ENCODE measurements at places on chromosomes 3 and 15.

DNA sequence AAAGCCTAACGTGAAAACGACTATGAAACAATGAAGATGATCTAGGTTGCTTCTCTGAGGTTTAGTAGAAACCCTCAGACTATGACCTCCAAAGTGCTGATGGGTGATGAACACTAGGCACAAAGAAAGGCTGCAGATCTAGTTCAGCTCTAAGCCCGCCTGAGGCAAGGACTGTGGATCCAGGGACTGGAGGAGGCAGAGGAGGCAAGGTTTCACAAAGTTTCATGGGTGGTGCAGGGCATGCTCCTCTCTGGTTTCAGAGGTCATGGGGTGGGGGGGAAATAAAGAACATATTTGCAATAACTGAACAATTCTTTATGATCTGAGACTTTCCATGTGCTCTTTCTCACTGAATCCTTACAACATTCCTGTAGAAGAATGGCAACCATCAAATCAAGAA is 679.2 kb downstream of the NTRK3 start:
- DNase-seq = no peak

GRCh38 chr3:72999951-73000350 is 3.3 kb downstream of the PPP4R2 start:
- no peak for DNase-seq

DNA sequence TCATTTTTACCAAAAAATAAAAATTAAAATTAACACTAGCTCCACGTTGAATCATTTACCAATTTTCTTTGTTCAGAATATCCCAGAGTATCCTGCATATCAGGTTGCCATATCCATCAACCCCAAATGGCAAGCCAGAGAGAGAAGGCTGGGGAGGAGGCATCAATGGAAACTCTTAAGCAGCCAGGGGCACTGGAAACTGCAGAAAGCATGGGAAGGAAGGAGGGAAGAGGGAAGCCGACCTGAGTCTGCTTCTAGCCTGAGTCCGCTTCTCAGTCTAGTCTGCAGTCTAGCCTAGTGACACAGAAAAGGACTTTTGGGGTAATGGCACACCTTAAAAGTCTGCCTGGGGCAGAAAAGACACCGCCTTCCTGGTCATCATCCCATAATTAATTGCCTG is 1.6 kb upstream of the MTHFS start:
- no peak for DNase-seq

DNA sequence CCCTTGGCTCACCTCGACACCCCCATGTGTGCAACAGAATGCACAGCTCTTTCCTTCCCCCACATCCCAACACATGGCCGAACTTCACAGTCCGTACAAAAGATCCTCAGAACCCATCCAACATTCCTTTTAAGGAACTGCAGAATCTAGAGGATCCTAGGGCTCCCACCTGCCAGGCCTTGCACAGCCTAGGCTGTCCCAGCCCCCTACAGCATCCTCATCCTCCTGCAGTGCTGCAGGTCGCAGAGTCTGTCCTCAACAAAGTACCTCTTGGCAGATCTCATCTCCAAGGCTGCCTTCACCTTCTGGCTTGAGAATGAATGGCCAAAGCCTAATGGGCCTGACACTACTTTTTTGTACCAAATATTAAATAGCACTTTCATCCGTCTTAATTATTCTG is 19.8 kb downstream of the PRR23E start:
- DNase-seq = no peak

- DNase-seq = no peak
Observed at GRCh38 chr15:57160823-57161560, 215.3 kb upstream of the CGNL1 start.

DNA sequence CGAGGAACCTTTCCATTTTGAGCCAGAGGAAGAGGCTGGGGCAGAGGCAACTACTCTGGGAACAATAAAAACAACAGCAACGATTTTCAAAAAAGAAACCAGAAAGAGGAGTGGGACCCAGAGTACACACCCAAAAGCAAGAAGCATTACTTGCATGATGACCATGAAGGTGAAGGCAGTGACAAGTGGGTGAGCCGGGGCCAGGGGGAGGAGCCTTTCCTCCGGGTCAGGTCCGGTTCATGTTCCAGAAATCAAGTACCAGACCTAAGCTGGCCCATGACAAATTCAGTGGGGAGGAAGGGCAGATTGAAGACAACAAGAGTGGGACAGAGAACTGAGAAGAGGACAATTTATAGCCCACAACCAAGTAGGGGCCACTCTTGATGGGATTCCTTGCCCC is 77.2 kb upstream of the STT3B start:
- no peak for DNase-seq

DNA sequence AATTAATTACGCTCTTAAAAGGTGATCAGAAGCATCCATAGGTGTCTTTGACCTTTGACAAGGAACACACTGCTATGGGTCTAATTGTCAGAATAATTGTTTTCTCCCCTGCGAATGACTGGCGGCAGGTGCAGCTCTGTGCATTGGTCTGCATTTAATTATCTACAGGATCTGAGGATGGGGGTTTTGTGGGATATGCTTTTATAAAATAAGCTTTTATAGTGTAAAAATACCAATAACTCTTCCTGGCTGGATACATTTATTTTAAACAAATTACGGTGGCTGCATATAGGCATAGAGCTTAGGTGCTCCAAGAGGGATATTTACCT is 201.6 kb upstream of the RGMA start:
- no peak for DNase-seq

GRCh38 chr3:139088462-139089324 is 44.0 kb upstream of the PRR23C start:
- DNase-seq = no peak

DNA sequence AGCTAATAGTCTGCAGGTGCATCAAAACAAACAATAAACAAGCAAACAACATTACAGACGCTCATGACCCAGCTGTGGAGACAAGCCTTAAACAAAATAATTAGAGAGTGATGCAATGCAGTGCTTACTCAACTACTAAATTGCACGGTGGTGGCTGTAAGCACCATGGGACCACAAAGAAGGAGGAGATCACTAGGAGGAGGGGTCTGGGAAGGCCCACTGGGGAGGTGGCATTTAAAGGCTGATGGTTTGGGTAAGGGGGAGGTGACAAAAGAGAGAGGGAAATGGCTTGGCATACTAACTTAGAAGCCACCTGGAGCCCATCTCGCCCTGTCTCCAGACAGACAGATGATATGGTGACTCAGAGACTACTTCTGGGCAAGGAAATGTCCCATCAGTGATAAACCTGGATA is 516.7 kb downstream of the FOXP1 start:
- DNase-seq = no peak

DNA sequence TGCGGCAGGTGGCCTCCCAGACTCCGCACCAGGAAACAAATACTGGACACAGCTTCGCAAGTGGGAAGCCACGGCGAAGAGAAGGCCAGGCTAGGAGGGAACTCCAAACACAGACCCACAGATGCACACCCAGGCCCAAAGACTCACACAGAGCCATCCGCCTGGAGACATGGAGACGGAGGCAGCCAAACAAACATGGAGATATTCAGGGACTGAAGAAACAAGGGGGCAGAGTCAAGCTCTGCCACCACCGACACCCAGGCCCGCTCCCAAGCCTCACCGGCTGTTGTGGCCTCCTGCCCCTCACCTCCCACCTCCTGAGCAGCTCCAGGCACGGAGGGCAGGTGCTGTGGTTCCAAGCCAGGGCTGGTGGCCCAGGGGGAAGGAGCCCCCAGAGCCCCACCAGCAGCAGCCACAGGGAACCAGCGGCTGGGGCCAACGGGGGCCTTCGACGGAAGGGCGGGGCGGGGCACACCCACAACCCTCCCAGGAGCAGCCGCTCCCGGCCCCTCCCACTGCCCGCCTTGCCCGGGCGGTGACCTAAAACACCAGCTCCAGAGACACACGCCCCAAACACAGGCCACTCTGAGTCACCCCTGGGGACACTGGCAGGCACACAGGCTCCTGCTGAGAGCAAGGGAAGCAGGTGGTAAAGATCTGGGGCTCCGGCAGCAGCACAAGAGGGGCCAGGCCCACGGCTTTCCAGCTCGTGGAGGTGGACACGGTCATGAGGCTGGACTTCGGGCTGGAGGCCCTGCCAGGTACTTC is 31.9 kb downstream of the TNK2 start:
- no peak for DNase-seq

GRCh38 chr3:186241910-186242821 is 119.9 kb downstream of the DGKG start:
- DNase-seq = peak; percentile 33

- no peak for DNase-seq
Observed at GRCh38 chr15:68348081-68348480, 70.5 kb downstream of the FEM1B start.

GRCh38 chr15:67738056-67738455 is 87.3 kb upstream of the SKOR1 start:
- no peak for DNase-seq

- DNase-seq = no peak
Observed at GRCh38 chr3:6737630-6738029, 123.3 kb upstream of the GRM7 start.

GRCh38 chr15:66089049-66089448 is 164.5 kb downstream of the MEGF11 start:
- no peak for DNase-seq
